SK-N-MC (cell line): ENCODE measurements at places on chromosomes 11 and 22.

GRCh38 chr11:1705126-1706052 is 8.4 kb downstream of the KRTAP5-6 start:
- no peak for DNase-seq

DNA sequence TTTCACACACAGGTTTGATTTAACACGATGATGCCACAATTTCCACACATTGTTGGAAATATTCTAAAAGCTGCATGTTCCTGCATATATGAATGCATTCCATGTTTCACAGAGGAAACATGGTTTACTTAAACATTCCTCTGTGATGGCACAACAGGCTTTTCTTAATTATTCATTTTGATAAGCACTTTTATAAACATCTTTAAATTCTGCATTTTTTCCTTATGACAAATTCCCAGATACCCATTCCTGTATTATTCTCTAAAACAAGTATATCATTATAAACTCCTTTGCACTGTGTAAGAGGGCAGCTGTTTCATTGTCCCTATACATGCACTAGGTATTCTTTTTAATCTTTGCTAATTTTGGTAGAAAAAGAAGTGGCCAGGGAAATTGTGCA is 532.3 kb downstream of the SOX6 start:
- no peak for DNase-seq

DNA sequence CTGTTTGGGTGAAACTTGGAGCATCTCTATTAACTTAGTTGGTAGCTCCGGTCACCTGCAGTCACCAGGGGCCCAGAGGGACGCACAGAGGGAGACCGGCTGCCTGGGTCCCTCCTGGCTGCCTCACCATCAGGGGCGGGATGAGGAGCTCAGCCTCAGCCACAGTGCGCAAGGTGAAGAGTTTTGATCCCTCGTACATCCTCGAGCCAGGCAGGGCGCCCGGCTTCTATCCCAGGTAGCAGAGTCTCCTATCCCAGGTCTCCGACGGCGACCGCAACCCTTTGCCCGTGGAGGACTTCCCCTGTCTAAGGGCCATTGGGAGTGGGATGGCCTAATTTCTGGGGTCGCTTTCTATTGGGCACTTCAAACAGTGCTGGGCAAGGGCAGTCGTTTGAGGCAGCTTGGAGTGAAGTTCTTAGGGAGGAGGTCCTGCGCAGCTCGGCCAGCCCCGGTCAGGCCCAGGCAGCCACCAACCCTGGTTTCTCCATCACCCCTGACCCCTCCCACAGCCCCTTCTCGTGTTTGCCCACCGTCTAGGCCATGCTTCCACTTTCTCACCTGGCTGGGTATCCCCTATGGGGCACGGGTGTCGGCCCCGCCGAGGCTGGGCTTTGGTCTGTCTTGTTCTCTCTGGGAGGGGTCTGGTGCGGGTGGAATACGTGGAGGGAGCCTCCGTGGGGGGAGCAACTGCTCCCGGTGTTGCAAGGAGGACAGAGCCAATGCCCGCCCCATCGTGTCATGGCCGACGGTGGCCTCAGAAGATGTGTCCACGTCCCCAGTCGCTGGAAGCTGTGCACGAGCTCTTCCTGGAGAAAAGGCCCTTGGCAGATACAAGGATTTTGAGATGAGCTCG is 3.6 kb upstream of the MRGPRG start:
- no peak for DNase-seq

DNA sequence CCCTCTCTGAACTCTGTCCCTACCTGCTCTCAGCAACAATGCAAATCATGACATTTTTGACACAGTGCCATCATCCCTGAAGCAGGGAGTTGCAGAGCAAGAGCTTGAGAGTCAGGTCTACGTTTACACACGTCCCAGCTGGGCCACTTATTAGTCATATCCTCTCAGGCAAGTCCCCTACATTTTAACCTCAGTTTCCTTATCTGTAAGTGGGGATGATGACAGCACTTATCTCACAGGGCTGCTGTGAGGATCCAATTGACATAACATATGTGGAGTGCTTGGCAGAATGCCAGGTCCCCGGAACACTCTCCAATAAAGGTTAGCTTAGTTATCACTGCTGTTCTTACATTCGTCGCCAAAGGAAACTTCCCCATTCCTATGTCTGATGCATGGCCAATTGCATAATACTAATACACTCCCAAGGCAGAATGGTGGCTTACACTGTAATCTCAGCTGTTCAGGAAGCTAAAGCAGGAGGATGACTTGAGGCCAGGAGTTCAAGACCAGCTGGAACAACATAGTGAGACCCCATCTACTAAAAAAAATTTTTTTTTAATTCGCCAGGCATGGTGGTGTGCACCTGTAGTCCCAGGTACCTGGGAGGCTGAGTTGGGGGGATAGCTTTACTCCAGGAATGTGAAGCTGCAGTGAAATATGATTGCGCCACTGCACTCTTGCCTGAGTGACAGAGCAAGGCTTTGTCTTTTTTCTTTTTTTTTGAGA is 16.6 kb downstream of the ASCC2 start:
- peak; percentile 30 for DNase-seq

DNA sequence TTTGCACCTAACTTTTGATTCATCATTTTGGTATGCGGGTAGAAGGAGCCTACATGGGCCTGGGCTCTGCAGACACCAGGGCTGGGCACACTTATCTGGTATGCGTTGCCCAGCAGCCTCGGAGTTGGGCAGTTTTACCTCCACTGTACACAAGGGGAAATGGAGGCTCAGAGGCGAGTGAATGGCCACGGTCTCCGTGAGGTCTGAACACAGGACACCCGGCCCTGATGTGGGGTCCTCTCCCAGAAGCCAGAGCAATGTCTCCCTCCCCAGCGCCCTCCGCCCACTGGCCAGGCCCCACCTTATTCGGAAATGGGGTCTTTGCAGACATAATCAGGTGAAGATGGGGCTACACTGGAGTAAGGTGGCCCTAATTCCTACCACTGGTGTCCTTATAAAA is 43.7 kb downstream of the OSBPL5 start:
- DNase-seq: no peak

- no peak for DNase-seq
Measured at GRCh38 chr22:49545606-49546005, 282.1 kb downstream of the BRD1 start.

DNA sequence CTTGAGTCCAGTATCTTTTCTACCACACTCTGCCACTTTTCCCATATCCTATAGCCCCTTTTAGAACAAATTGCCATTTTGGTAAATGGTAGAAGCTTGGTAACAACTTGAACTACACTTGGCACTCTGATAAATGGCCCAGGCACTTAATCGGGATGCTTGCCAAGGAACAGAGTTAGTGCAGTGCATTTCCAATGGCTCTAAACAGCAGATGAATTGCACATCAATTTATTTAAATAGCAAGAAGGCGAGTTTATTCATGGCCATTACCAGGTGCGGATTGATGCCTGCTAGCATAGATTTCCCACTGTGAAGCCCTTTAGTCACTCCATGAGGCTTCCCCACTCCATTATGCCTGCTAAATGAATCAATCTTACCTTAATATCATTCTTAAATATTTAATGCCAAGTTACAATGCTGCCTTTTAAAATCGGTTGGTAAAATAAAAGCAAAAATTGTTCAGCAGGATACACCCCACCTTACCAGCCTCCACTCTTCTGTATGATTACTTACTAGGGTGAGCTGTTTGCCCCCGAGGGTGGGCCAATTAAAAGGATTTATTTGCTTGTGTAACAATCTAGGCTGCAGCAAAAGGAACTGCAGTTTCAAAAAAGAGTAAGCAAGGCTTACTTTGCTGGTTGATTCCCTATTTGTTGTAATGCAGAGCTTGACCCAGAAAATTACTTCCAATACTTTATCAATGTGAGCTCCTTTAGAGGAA is 136.0 kb upstream of the ARHGAP42 start:
- DNase-seq: no peak

DNA sequence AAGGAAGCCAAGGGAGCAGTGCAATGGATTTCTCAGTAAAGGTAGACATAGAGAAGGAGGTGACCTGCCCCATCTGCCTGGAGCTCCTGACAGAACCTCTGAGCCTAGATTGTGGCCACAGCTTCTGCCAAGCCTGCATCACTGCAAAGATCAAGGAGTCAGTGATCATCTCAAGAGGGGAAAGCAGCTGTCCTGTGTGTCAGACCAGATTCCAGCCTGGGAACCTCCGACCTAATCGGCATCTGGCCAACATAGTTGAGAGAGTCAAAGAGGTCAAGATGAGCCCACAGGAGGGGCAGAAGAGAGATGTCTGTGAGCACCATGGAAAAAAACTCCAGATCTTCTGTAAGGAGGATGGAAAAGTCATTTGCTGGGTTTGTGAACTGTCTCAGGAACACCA is 6.6 kb downstream of the TRIM22 start:
- DNase-seq: no peak

DNA sequence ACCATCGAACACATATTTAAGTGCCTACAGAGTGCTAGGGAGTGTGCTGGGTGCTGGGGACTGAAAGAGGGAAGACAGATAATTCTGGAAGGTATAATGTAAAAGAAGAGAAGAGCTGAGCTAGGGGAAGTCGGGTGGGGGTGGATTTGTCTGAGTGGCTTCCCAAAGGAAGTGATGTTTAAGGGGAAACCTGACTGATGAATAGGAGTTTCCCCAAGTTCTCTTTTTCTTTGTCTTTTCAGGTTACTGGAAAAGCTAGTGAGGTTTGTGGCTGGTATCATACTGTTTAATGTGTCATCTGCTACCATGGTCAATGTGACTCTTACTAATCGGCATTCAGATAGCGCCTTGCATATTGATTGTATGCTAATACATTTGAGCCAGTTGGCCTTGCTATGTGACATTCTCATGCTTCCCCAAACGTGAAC is 151.6 kb upstream of the MTMR2 start:
- DNase-seq: no peak

DNA sequence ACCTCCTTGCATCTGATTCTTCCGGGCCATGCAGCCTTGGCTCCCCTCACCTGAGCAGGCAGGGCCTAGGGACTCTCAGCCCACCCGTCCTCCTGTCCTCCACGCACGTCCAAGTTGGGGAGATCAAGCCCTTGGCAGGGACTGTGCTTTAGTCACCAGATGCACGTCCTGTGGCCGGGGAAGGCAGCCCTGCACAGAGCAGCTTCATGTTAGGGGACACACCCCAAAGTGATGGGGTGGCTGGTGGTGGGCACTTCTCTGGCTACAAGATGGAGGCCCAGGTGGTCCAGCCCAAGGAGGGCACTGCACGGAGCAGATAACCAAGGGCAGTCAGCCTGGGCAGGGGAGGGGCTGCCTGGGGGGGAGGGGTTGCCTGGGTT is 1.2 kb downstream of the MUC5B start:
- DNase-seq: no peak

- no peak for DNase-seq
Measured at GRCh38 chr11:86140334-86140990, 71.6 kb upstream of the PICALM start.

- DNase-seq: no peak
Measured at GRCh38 chr22:48099251-48099650, 1336.8 kb downstream of the TBC1D22A start.

GRCh38 chr11:35040221-35040942 is 98.6 kb upstream of the CD44 start:
- DNase-seq: no peak

GRCh38 chr11:122724520-122724919 is 69.0 kb downstream of the UBASH3B start:
- no peak for DNase-seq

DNA sequence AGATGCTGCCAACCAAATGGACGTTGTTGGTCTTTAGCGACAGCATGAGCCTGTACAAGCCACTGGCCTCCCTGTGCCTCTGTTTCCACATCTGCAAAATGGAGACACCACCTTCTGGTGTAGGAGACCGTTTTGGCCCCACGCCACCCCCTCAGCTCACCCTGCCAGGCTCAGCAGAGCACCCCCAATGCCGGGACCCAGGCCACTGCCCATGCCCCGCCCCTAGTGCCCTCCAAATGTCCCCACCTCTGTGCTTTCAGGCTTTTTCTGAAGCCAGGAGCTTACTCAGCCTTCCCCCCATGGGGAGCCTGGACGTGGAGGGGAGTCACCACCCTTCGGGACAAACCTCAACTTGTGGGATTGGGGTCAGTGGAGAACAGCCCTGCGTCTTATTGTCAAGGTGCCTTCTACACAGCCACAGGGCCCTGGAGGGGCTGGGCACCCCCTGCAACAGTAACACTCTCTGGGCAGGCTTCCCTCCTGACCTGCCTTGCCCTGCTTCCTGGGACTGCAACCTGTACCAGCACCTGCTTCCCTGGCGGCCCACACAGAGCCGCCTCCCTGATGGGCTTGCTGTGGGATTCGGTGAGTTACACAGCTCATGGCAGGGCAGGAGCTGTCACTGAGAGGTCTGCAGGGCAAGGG is 24.6 kb upstream of the RTL6 start:
- no peak for DNase-seq

- DNase-seq: no peak
Measured at GRCh38 chr22:37520776-37521191, 1.6 kb upstream of the CARD10 start.

DNA sequence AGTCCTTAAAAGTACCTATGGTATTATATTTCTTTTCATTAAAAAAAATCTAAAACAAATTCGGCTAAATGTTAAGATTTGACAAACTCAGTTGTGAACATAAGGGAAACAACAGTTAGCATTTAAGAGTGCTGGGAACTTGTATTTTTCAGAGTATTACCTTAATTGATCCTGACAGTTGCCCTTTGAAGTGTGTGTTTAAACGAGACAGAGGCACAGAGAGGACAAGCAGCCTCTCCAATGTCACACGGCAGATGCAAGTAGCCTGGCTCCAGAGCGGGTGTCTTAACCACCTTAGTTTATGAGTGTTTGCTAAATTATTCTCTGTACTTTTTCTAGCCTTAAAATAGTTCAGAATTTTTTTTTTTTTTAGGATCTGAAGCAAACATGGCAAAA is 80.9 kb downstream of the TIMP3 start:
- DNase-seq: no peak

GRCh38 chr22:41092847-41093411 is 537 bp downstream of the EP300 start:
- no peak for DNase-seq

DNA sequence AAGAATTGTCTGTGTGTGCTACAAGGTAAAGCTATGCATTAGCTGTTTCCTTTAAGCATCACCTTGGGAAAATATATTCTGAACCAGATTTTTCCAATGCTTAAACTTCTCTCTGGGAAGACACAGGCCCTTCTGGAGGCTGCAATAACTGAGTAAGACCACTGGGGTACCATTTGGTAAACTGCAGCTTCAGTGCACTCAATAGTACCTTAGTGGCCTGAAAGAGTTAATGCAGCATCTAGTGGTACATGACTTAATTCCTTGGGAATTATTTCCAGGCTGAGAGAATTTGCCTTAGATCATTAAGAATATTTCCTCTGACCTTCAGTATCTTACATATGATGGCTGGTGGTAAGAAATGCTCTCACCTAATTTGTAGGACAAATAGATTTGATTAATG is 727.4 kb downstream of the DLG2 start:
- no peak for DNase-seq

GRCh38 chr11:26229981-26230380 is 101.9 kb upstream of the ANO3 start:
- no peak for DNase-seq

GRCh38 chr22:23217171-23218052 is 37.1 kb downstream of the BCR start:
- DNase-seq: no peak

GRCh38 chr11:44303401-44303938 is 6.5 kb downstream of the ALX4 start:
- DNase-seq: no peak

GRCh38 chr11:114263513-114264170 is 32.6 kb upstream of the NNMT start:
- DNase-seq: no peak
